ENCODE measurements at places on chromosomes 7 and 10.

- no peak for DNase-seq
Measured at GRCh38 chr7:54788664-54789063, 29.7 kb upstream of the SEC61G start.

DNA sequence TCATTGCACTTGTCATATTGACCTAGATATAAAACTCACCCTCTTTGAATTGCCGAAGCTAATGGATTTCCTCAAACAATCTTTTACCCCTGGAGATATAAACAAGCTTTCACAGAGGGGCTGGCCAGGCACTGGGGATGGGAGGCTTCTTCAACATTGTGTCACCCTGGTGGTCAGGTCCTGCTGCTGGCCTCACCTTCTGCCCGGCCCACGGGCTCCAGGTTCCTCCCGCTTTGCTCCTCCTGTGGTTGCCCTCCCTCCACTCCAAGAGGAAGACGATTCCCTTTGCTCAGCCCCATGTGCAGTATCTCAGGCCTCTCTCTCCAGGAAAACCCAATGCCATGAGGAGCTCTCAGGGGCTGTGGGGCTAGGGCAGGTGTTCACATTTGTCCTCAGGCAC is 118.1 kb upstream of the ADCY1 start:
- no peak for DNase-seq

- DNase-seq: no peak
Measured at GRCh38 chr10:75498884-75499350, 67.5 kb downstream of the LRMDA start.

DNA sequence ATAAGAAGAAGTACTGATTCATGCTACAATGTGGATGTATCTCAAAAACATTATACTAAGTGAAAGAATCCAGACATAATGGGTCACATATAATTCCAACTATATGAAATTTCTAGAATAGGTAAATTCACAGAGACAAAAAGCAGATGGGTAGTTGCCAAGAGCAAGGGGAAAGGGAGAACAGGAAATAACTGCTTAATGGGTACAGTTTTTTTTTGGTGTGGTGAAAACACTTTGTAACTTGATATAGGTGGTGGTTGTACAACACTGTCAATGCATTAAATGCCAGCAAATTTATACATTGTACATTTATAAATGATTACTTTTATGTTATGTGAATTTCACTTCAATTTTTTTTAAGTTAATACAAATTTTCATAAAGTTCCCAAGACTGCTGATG is 19.4 kb upstream of the LRRN3 start:
- no peak for DNase-seq

GRCh38 chr7:4725014-4725849 is 43.1 kb downstream of the FOXK1 start:
- no peak for DNase-seq

DNA sequence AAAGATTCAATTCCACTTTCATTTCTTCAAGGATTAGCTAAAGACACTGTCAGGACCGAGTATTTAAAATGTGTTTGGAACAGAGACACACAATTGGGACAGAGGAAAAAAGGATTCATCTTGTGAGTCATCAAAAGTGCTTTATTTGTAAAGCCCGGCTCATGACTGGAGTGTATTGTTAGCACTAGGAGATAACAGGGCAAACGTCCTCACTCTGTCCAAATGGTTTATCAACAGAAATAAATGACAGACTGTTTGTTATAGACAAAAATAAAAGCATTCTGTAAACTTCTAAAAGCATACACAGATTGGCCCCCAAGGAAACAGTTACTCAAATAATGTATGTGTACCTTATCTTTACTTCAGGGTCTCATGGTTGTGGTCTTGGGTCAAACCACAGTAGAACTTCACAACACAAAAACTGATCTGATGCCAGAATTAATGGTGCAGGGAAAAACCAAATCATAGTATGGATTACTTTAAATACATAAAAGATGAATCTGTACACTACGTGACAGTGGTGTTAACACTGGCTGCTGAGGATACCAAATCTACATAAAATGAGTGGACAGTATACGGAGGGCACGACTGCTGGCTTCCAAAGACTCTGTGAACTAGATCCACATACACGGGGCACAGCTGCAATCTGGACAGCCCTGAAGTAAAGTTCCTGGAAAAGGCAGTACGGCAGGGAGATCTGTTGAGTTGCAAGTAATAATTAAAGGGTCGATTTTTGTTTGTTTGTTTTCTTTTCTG is 179.4 kb downstream of the PIP4K2A start:
- DNase-seq: no peak

DNA sequence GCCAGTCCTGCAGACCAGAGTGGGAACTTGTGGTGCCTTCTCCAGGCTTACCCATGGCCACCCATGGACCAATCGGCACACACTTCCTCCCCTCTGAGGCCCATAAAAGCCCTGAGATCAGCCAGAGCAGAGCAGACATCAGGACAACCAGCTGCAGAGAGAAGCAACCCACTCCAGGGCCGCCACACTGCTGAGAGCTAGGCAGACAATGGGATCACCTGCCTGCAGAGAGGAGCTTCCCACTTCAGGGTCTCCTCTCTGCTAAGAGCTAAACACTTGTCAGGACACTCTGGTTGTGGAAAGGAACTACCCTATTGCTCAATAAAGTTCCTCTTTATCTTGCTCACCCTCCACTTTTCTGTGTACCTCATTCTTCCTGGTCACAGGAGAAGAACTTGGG is 34.0 kb downstream of the C7orf25 start:
- DNase-seq: no peak

GRCh38 chr10:92590623-92591549 is 2.0 kb upstream of the KIF11 start:
- no peak for DNase-seq

All from stimulated activated CD4-positive, alpha-beta T cell treated with anti-CD3 and anti-CD28 coated beads, Interleukin-15, amount 100 ng/mL, for 1 hour (primary cell).